ENCODE measurements at places on chromosomes 1 and 21. TPM values are rescaled to one million over a fixed set of nuclear protein-coding genes. Genes with fewer than 3 reads are reported as not detected.

The KRTAP19-5 gene
- not detected for total RNA-seq

GRCh38 chr21:32562426-32562825 lies 22.9 kb downstream of the TCP10L start:
- H3K4me3 ChIP-seq, result no peak overlapping the region
- H3K4me1 ChIP-seq, result no peaks in the 10 kb centered on the region
- H3K36me3 ChIP-seq, result no peaks in the 10 kb centered on the region
- H3K27ac ChIP-seq, result peak overlapping the region; percentile 53
- no peaks in the 10 kb centered on the region for H3K27me3 ChIP-seq

DNA sequence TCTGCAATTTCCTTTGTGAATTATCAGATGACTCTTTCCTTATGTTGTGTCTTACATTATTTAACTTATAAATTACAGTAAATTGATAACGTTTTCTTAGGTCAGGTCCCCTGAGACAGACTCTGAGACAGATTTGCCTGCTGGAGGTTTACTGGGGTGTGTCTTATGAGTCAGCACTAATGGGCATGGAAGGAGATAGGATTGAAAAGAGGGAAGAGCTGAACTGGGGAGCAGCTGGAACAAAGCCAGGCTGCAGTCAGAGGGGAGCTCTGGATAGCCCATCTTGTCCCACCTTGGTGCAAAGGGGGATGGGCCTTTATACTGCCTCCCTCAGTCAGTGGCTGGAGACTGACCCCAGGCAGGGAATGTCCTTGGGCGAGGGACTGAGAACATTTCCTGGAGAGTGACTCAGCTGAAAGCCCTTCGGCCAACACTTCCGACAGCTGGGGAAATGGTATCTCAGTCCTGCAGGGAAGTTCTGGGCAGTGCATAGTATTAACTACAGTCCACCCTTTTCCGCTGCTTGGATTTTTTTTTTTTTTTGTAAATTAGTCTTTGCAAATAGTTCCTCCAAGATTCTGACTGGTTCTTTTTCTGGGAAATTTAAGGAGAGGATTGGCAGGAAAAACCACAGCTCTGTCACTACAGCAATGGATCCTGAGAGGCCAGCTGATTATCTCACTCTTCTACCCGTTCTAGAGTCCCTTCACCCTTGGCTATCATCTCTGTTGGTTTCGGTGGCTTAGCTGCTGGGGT lies 39.1 kb upstream of the CDC42BPA start:
- H3K27me3 ChIP-seq, result no peaks in the 10 kb centered on the region
- H3K27ac ChIP-seq, result no peak overlapping the region
- DNase-seq, result no peak
- peaks cover 7% of the 10 kb centered on the region for H3K4me1 ChIP-seq
- no peak overlapping the region for H3K4me3 ChIP-seq

DNA sequence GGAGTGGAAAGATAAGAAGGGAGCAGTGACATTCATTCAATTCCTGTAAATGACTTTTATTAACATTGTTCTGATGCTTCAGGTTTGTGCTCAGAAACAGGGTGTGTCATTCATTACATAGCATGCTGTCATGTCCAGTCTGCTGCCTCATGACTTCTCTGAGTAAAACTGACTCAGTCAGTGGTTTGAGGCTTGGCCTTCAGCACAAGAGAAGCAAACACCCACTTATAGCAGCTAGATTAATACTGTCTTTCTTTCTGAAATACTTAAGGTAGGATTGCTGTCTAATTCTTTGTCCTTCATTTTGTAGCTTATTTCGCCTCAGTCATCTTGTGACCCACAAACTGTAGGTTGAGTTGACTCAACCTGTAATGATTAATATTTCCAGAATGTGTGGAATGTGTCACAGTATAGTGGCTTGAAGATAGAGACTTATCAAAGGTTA lies 32.9 kb downstream of the RASAL2 start:
- H3K27ac ChIP-seq, result no peak overlapping the region
- no peaks in the 10 kb centered on the region for H3K36me3 ChIP-seq

The CNKSR1 gene
- 21.9 TPM for total RNA-seq

DNA sequence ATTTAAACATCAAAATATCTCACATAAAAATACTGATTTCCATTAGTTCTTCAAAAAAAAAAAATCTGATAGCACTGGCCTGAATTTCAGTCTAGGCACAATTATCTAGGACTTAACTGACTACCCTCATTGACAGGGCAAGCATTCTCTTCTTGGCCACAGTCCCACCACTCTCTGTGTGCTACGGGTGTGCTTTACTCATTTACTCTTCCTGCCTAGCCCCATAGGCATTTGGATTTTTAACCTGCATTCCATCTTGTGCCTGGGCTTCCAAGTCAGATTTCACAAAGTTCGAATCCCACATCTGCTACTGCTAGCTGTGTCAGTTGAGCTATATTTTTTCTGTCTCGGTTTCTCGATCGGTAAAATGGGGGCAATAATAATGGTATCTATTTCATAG lies 38.0 kb downstream of the PTPN14 start:
- H3K4me3 ChIP-seq, result no peak overlapping the region
- DNase-seq, result no peak
- H3K27ac ChIP-seq, result no peak overlapping the region
- H3K36me3 ChIP-seq, result no peaks in the 10 kb centered on the region

The SPRR1B gene
- 216 TPM for total RNA-seq

DNA sequence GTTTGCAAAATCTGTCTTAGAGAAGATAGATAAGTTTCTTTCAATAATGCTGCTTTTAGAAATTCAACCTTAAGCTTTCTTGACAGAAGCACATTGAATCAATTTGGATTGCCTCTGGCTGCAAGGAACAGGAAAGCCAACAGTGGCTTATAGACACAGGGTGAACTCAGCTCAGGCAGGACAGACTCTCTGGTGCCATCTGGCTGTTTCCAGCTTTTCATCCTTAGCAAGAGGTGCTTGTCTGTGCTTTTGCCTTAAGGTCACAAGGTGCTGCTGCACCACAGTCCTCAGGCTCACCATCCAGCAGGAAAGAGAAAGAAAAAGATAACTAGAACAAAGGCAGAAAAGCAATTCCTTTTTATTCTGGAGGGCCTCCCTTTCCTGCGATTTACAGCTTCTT lies 93.7 kb upstream of the ETS2 start:
- H3K4me3 ChIP-seq, result no peak overlapping the region
- DNase-seq, result no peak
- H3K4me1 ChIP-seq, result no peaks in the 10 kb centered on the region
- no peak overlapping the region for H3K27ac ChIP-seq
- H3K27me3 ChIP-seq, result no peaks in the 10 kb centered on the region

- no peak for DNase-seq
- H3K27ac ChIP-seq, result peak overlapping the region; percentile 42
- H3K36me3 ChIP-seq, result no peaks in the 10 kb centered on the region
- H3K27me3 ChIP-seq, result no peaks in the 10 kb centered on the region
- no peaks in the 10 kb centered on the region for H3K4me1 ChIP-seq
- H3K4me3 ChIP-seq, result no peak overlapping the region
Observed at GRCh38 chr1:198679535-198680173, 40.8 kb downstream of the PTPRC start.

The SH2D2A gene
- total RNA-seq, result 4.9 TPM

GRCh38 chr1:212138457-212138856 lies 102.9 kb downstream of the DTL start:
- H3K4me3 ChIP-seq, result no peak overlapping the region
- no peak for DNase-seq
- H3K27ac ChIP-seq, result no peak overlapping the region
- H3K4me1 ChIP-seq, result no peaks in the 10 kb centered on the region

The UTS2 gene
- 5.4 TPM for total RNA-seq

The KHDRBS1 gene
- 104 TPM for total RNA-seq

GRCh38 chr1:5165762-5166161 lies 511.4 kb downstream of the AJAP1 start:
- H3K27ac ChIP-seq, result no peak overlapping the region
- H3K4me1 ChIP-seq, result no peaks in the 10 kb centered on the region
- H3K36me3 ChIP-seq, result no peaks in the 10 kb centered on the region
- no peak overlapping the region for H3K4me3 ChIP-seq
- no peak for DNase-seq

DNA sequence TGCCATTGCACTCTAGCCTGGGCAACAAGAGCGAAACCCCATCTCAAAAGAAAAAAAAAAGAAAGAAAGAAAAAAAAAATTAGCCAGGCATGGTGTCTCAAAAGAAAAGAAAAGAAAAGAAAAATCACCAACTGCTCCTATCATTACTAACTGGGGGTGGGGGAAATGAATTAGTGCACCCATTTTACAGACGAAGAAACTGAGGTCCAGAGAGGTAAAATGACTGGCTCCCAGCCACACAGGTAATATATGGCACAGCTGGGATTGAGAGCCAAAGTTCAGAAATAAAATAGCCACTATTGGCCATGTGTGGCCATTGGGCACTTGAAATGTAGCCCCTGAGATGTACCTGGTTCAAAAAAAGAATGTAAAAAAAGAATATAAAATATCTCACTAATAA lies 8.8 kb downstream of the HTR1D start:
- H3K4me3 ChIP-seq, result no peak overlapping the region
- H3K27ac ChIP-seq, result no peak overlapping the region
- H3K36me3 ChIP-seq, result no peaks in the 10 kb centered on the region
- H3K27me3 ChIP-seq, result no peaks in the 10 kb centered on the region
- no peaks in the 10 kb centered on the region for H3K4me1 ChIP-seq

- H3K27ac ChIP-seq, result no peak overlapping the region
- no peaks in the 10 kb centered on the region for H3K27me3 ChIP-seq
- H3K36me3 ChIP-seq, result no peaks in the 10 kb centered on the region
- no peaks in the 10 kb centered on the region for H3K4me1 ChIP-seq
- H3K4me3 ChIP-seq, result no peak overlapping the region
Observed at GRCh38 chr1:205041001-205041715, 1.9 kb upstream of the CNTN2 start.

DNA sequence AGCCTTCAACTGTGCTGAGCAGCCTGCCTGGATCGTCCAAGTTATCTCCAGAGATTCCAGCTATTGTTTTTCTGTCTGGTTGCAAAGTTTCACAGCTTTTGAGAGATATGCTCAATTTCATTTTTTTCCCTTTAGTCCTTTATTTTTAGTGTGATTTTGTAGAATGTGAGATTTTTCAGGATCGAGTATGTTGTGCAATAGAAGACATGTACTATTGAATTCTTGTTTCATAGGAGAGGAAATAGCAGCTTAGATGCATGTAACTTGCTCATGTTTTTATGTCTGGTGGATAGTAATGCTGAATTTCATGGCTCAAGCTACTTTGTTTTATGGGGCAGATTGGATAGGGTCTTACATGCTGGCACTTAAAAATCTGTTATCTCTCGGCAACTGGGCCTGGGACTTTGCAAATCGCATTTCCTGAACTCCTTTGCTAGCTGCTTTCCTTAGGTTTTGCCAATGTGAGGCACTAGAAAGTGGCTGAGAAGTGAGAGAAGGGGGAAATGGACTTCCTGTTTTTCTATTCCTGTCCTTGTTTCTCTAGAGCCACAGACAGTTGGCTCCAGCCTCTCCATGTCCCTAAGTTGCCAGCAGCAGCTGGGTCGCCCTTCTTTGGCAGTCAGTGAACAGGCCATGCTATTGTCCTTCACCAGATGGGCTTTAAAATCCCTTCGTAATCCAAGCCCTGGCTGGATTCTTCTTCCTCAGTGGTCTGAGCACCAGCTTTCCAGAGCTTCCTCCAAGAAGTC lies 101.4 kb upstream of the PDE4B start:
- peaks cover 15% of the 10 kb centered on the region for H3K4me1 ChIP-seq
- H3K27me3 ChIP-seq, result no peaks in the 10 kb centered on the region
- no peak for DNase-seq
- H3K36me3 ChIP-seq, result no peaks in the 10 kb centered on the region
- H3K4me3 ChIP-seq, result no peak overlapping the region

The PTPRU gene
- total RNA-seq, result 37.3 TPM

- no peaks in the 10 kb centered on the region for H3K27me3 ChIP-seq
- no peak overlapping the region for H3K4me3 ChIP-seq
- DNase-seq, result no peak
- H3K36me3 ChIP-seq, result no peaks in the 10 kb centered on the region
Observed at GRCh38 chr1:83559129-83559840, 439.6 kb downstream of the TTLL7 start.

The SLC35D1 gene
- 13.3 TPM for total RNA-seq

The ST6GALNAC5 gene
- 9.6 TPM for total RNA-seq

The PRDX6 gene
- 245 TPM for total RNA-seq

The ELAVL4 gene
- 2.2 TPM for total RNA-seq

DNA sequence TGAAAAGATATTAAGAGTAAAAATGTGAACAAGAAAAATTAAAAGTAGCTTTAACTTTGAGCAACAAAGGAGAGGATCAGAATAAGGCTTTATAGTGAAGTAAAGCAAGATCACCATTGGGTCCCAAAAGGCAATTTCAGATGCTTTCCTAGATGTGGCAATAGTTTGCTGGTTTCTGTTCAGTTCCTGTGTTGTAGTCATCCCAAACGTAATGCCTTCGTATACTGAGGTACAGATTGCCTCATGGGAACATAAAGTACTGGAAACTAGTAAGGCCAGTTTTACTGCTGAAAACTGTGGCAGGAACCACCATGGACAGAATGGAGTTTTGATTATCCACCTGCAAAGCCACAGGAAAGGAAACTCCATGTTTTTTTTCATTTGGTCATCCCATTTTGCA lies 283.5 kb upstream of the SGIP1 start:
- no peaks in the 10 kb centered on the region for H3K36me3 ChIP-seq
- H3K27ac ChIP-seq, result peak overlapping the region; percentile 0
- peaks cover 10% of the 10 kb centered on the region for H3K4me1 ChIP-seq

The TNFSF18 gene
- not detected for total RNA-seq

The DNAJC8 gene
- total RNA-seq, result 84.2 TPM

The SAMD13 gene
- not detected for total RNA-seq

DNA sequence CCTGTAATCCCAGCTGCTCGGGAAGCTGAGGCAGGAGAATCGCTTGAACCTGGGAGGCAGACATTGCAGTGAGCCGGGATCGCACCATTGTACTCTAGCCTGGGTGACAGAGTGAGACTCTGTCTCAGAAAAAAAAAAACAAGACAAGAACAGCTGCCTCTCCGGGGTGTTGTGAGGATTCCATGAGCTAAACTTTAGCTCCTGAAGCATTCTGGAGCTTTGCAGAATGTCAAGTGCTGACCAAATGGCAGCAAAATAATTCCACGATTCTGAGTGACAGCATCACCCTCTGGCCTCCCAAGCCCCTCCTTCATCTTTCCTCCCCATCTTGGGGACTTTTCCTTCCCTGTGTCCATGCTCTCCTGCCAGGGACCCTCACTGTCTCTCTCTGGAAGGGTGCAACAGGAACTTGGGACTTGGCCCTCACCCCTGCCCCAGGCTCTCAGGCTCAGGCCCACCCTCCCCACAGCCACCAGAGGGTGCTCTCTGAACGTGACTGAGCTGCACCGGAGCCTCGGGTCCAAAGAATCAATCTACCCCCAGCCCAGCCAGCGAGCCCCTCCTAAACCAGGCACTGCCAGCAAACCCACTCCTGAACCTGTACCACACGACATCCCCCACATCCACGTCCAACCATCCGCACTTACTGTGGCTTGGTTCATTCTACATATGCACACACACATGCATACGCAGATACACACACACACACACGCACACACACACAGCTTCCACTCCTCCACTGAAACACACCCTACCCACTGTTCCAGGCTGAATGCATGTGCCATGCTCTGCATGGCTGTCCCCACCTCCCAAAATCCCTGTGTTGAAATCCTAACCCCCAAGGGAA lies 45.7 kb downstream of the ACOT7 start:
- no peaks in the 10 kb centered on the region for H3K36me3 ChIP-seq
- H3K4me1 ChIP-seq, result peaks cover 21% of the 10 kb centered on the region
- H3K27ac ChIP-seq, result no peak overlapping the region
- DNase-seq, result peak; percentile 83

The WNT3A gene
- not detected for total RNA-seq

The TFF3 gene
- total RNA-seq, result 31.9 TPM
